Memory B cell (primary cell): ENCODE measurements at places on chromosomes 7 and 10.

DNA sequence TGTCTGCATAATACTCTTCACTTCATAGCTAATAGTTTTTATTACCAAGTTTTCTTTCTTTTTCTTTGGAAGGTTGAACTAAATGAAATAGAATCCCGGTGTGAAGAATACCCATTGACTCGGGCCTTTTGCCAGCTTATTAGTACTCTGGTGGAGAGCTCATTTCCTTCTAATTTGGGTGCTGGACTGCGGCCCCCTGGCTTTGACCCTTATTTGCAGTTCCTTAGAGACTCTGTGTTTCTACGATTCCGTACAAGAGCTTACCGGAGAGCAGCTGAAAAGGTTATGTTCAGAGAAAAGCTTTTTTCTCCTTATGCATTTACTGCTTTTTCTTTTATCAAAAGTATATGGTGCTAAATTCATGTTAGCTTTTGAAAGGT, 40.2 kb downstream of the NUP205 start:
- no peak overlapping the region for H3K27ac ChIP-seq
- H3K4me1 ChIP-seq = no peaks in the 10 kb centered on the region
- no peak for DNase-seq

- no peak for DNase-seq
- H3K4me3 ChIP-seq = no peak overlapping the region
- peaks cover 5% of the 10 kb centered on the region for H3K27me3 ChIP-seq
- no peaks in the 10 kb centered on the region for H3K4me1 ChIP-seq
- H3K27ac ChIP-seq = no peak overlapping the region
Observed at GRCh38 chr10:131728286-131729228, 172.3 kb upstream of the PPP2R2D start.

DNA sequence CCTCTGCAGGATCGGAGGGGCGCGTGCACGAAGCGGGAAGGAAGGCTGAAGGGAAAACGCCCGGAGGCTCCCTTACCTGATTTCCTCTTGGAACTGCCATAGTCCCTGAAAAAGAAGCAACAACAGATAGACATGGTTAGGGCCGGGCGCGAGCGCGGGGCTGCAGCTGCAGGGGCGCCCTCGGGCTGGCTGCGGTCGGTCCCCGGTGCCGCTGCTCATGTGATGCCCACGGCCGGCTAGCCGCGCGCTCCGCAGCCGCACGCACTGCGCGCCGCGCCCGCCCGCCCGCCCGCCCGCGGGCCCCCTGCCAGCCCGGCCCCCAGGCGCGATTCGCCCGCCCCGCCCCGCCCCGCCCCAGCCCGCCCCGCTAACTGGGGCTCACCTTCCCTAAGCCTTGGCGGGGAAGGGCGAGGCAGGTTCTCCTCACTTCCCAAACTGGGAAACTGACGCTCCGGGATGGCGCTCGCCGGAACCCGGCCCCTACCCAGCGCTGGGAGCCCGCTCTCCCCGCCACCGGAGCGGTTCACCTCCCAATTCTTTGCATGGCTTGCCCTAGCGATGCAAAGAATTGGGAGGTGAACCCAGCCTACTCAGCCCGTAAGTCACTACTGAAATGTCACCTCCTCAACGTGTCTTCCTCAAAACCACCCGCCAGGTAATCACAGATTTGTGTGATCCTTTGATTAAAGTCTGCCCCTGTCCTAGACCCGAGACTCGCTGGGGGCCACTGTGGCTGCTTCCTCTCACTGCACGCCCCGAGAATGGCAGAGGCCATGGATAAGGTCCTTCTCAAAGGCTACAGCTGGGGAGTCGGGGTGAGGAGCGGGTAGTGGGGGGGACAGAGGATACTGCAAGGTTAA, 162.2 kb downstream of the SH3PXD2A start:
- peak overlapping the region; percentile 86 for H3K27ac ChIP-seq
- no peaks in the 10 kb centered on the region for H3K36me3 ChIP-seq
- H3K27me3 ChIP-seq = no peaks in the 10 kb centered on the region
- H3K4me1 ChIP-seq = peaks cover 25% of the 10 kb centered on the region

GRCh38 chr10:98349508-98349922, 65.5 kb downstream of the PYROXD2 start:
- peak; percentile 14 for DNase-seq
- peaks cover 30% of the 10 kb centered on the region for H3K27me3 ChIP-seq
- peaks cover 20% of the 10 kb centered on the region for H3K4me1 ChIP-seq
- H3K4me3 ChIP-seq = peak overlapping the region; percentile 86
- peaks cover 3% of the 10 kb centered on the region for H3K36me3 ChIP-seq
- H3K27ac ChIP-seq = no peak overlapping the region

- no peak overlapping the region for H3K4me3 ChIP-seq
- H3K4me1 ChIP-seq = peaks cover 18% of the 10 kb centered on the region
- DNase-seq = no peak
- H3K36me3 ChIP-seq = no peaks in the 10 kb centered on the region
- no peaks in the 10 kb centered on the region for H3K27me3 ChIP-seq
Observed at GRCh38 chr10:73889014-73889413, 14.7 kb upstream of the CAMK2G start.

DNA sequence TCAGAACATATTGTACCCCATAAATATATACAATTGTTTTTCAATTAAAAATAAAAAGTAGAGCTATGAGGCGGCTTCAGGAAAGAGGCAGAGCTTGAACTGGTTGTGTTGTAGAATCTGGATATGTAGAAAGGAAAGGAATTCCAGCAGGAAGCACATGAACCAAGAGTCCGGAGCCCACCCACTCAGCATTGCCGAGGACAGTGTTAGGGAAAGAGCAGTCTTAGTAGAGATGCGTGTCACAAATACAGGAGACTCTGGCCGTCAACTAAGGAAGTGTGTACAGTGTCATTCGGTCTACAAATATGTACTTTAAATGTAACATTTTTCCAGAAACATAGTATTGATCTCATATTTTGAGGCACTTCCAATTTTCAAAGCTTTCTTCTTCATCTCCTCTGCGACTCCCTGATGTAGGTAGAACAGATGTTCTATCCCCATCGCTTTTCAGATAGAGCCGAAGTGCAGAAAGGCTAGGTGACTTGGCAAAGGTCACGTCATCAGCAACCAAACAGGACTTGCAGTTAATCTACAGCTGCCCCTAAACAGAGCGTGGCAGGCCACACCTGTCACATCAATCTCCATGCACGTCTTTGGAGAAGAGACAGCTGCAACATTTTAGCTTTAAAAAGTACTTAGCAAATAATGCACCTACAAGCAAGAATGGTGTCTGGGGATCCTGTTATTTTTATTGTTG, 25.3 kb upstream of the GJD4 start:
- no peak overlapping the region for H3K4me3 ChIP-seq
- H3K36me3 ChIP-seq = peaks cover 7% of the 10 kb centered on the region
- no peaks in the 10 kb centered on the region for H3K4me1 ChIP-seq
- no peak for DNase-seq
- H3K27ac ChIP-seq = no peak overlapping the region

GRCh38 chr7:1103009-1103788, 15.3 kb downstream of the GPER1 start:
- no peak for DNase-seq
- no peak overlapping the region for H3K27ac ChIP-seq
- H3K4me1 ChIP-seq = peaks cover 30% of the 10 kb centered on the region
- peak overlapping the region; percentile 81 for H3K4me3 ChIP-seq

DNA sequence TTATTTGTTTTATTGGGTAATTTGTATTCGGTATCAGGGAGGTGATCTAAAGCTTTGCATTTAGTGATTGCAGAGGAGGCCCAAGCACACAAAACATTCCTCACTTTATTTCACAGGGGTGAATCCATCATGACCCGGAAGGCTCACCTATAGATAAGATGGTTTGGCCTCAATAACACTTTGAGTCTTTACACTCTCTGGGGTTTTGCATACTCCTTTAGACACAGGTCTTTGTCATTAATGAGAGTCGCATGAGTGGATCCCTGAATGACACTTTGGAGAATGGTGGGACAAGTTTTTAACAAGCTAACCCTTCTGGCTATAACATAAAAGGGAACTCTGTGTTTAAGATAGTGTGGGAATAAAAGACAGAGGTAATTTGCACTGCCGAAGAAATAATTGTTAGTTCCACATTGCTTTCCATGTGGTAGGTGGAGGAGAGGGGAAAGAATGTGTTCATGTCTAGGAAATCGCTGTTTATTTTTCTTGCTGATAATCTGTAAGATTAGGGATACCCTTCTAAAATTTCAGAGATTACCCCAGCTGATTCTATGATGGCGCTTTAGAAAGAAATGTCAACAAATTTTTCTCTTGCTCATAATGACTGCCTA, 455.8 kb downstream of the TFEC start:
- H3K27ac ChIP-seq = no peak overlapping the region
- H3K36me3 ChIP-seq = no peaks in the 10 kb centered on the region
- H3K27me3 ChIP-seq = peaks cover 6% of the 10 kb centered on the region
- peaks cover 3% of the 10 kb centered on the region for H3K4me1 ChIP-seq
- no peak for DNase-seq

GRCh38 chr10:99976886-99977665, 32.7 kb downstream of the DNMBP start:
- no peaks in the 10 kb centered on the region for H3K27me3 ChIP-seq
- peaks cover 36% of the 10 kb centered on the region for H3K4me1 ChIP-seq
- no peak overlapping the region for H3K27ac ChIP-seq
- DNase-seq = no peak
- peaks cover 9% of the 10 kb centered on the region for H3K36me3 ChIP-seq

DNA sequence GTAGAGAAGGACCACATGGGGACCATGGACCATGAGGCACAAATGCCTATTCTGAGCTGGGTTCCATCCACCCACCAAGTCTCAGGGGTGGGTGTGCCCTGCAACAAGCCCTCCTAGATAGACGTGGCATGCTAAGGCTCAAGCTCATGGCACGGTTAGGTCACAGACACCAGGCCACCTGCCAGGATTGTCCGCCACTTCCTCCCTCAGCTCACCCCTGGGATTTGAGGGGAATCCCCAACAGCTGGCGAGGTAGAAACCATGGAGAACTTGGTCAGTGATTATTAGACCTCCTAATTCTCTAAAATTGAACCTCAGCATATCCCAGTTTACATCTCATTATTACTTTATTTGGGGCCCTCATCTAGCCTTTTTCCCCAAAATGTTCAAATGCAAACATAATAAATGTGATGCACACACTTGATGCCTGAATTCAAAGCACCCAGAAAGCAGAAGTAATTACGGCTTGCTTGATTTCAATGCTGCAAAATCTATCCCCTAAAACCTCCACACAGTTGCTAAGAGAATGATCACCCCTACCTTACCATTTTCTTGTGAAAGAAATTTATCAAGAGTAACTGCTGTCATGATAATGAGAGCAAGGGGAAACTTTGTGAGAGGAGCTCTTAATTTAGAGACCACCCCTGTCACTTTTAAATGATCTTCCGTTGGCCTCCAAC, 366.6 kb upstream of the PFKP start:
- no peak overlapping the region for H3K27ac ChIP-seq
- no peaks in the 10 kb centered on the region for H3K36me3 ChIP-seq
- H3K27me3 ChIP-seq = no peaks in the 10 kb centered on the region
- H3K4me1 ChIP-seq = peaks cover 5% of the 10 kb centered on the region

DNA sequence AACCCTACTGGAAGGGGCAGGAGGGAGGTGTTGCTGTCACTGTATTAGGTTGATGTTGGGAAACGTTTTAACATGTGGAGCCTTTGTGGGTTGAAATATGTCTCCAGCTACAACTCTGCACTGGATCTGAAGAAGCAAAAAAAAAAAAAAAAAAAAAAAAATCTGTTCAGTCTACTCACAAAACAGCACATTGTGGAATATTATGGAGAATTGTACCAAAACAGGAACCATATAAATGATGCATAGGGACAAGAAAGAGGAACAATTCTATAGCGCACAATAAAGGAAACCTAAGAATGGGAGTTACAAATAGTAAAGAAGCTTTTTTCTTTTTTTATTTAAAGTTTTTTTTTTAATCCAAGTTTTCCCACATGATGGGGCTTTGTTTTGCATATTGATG, 63.8 kb downstream of the CCSER2 start:
- H3K4me1 ChIP-seq = peaks cover 7% of the 10 kb centered on the region
- peaks cover 23% of the 10 kb centered on the region for H3K36me3 ChIP-seq
- H3K27ac ChIP-seq = no peak overlapping the region
- no peak for DNase-seq

DNA sequence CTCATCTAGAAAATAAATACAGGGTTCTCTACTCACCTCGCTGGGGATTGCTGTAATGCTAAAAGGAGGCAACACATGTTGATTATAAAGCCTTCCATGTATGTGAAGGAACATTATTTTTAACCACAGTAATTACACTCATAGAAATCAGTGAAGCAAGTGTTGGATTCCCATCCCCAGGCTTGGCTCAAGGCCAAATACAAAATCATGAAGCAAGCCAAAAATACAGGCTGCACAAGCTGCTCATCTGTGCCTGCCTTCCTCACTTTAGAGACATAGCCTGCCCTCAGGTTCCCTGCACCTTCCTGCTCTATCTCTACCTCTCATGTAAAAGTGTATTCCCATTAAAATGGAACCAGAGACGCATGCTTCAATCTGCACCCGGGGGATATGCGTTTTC, 1077.1 kb upstream of the C7orf33 start:
- no peak overlapping the region for H3K27ac ChIP-seq
- DNase-seq = no peak
- H3K4me1 ChIP-seq = no peaks in the 10 kb centered on the region

GRCh38 chr10:18261063-18261610, 120.9 kb downstream of the CACNB2 start:
- H3K27me3 ChIP-seq = no peaks in the 10 kb centered on the region
- no peak for DNase-seq
- H3K36me3 ChIP-seq = no peaks in the 10 kb centered on the region
- no peak overlapping the region for H3K27ac ChIP-seq
- no peak overlapping the region for H3K4me3 ChIP-seq
- no peaks in the 10 kb centered on the region for H3K4me1 ChIP-seq

DNA sequence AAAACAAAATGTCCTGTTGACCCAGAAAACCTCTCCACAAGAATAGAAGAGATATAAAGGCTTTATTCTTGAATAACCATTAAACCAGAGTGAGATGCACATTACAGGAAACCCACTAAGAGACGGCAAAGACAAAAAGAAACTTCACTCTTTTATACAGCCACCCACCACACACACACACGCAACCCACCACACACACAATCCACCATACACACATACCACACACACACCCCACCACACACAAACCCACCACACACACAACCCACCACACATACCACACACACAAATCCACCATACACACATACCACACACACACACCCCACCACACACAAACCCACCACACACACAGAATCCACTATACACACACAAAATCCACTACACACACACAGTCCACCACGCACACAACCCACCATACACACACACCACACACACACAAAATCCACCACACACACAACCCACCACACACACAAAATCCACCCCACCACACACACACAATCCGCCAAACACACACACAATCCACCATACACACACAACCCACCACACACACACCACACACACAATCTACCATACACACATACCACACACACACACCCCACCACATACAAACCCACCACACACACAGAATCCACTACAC, 9.5 kb upstream of the REPIN1 start:
- H3K27me3 ChIP-seq = peaks cover 3% of the 10 kb centered on the region
- H3K36me3 ChIP-seq = no peaks in the 10 kb centered on the region
- DNase-seq = no peak
- H3K27ac ChIP-seq = peak overlapping the region; percentile 93
- H3K4me1 ChIP-seq = peaks cover 26% of the 10 kb centered on the region

DNA sequence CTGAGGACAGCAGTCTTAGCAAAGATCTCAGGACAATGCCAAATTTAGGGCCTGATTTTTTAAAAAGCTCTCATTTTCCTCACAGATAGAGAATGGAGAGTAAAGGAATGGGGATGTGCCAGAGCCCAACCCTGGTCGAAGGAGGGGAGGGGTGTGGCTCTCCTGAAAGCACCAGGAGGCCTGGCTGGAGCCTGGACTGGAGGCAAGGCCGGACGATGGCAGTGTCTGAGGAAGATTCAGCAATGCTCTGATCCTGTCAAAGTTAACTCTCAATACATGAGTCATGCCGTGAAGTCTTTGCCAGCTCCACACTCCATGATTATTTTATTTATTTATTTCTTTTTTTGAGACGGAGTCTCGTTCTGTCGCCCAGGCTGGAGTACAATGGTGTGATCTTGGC, 108.3 kb downstream of the UPF2 start:
- H3K27ac ChIP-seq = peak overlapping the region; percentile 72
- DNase-seq = no peak
- H3K27me3 ChIP-seq = no peaks in the 10 kb centered on the region
- H3K36me3 ChIP-seq = peaks cover 33% of the 10 kb centered on the region
